RPMI7951 (cell line): ENCODE measurements at places on chromosomes 11 and 22. TPM values are rescaled to one million over a fixed set of nuclear protein-coding genes. Genes with fewer than 3 reads are reported as not detected.

GRCh38 chr22:33886696-33887095 is 33.6 kb downstream of the LARGE1 start:
- no peak for DNase-seq

DNA sequence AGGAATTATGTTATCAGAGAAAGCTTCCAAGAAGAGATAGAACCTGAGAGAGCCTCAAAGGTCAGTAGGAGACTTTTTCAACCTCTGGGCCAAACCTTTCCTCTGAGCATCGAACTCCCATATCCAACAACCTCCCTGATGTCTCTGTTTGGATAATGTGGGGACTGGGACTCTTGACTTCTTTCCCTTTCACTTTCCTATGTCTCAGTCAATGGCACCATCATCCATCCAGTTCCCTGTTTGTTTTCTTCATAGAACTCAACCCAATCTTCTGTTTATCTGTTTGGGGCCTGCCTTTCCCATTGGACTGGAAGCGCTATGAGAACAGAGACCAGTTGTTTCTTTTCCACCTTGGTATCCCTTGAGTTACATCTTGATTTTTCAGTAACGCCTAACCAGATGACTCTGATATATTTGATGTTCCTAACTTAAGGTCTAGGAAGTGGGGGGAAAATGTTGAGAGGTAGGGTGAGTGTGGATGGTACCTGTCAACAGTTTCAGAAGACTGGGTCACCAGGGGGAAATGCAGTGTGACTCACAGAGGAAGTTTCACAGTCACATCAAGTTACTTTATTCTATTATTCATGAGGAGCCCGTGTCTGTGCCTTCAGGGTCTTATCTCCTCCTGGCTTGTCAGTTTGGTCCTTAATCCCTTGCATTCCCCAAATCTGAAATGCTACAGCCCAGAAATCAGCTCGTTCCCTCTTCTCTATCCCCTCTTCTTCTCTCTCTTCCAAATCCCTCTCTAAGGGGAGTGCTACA is 4.5 kb upstream of the KCNE3 start:
- no peak for DNase-seq

DNA sequence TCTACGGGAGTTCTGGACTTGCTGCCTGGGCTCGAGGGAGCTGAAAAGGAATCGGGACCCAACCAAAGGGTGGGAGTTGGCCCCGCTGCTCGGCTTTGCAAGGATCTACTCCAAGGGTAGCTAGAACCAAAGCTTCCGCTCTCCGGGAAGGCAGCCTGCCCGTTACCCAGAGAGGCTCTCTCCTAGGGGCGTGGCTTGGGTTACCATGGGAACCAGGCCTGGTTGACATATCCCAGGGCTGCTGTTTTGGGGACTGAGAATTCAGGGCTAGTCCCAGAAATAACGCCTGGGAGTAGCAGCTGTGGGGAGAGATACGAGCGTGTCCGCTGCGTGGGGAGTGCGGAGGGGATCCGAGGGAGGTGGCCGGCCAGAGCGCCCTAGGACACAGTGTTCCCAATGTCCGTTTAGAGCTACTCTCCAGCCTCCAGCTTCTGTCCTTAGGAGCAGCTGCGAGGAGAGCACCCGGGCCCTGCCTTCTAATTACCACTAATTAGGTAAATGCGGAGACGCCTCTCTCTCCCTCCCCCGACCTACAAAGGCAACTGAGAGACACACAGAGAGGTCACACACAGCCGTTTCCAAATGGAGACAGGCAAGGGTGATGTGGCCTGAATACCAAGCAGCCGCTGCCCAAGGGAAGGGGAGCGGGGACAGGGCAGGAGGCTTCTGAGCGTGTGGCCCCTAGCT is 141.6 kb upstream of the CADM1 start:
- no peak for DNase-seq

GRCh38 chr11:37509506-37509905 is 911.5 kb upstream of the RAG2 start:
- peak; percentile 22 for DNase-seq

The MFRP gene
- not detected in 2 replicates for total RNA-seq
